ENCODE measurements at places on chromosomes 3 and 15. TPM values are rescaled to one million over a fixed set of nuclear protein-coding genes. Genes with fewer than 3 reads are reported as not detected.
A peak's percentile ranks its signal among the peaks of the same experiment; 100 is the strongest.

DNA sequence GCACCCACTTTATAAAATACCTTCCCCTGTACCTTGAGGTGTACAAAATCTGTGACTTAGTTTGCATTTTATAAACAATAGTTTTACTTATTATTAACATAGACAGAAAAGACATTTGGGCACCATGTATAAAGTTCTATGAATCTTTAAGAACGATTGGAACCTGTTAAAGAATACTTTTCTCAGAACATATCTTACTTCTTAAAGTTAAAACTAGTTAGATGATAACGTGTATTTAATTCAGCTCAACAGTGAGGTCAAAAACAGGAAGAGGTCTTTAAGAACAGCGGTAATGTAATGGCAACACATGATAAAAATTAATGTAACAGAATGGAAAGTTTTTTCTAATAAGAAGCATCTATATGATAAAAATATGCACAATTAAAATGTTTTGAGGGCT lies 25.0 kb downstream of the CPOX start:
- no peak for DNase-seq

GRCh38 chr3:56702490-56703315 lies 19.6 kb upstream of the TASOR start:
- DNase-seq: peak; percentile 68

DNA sequence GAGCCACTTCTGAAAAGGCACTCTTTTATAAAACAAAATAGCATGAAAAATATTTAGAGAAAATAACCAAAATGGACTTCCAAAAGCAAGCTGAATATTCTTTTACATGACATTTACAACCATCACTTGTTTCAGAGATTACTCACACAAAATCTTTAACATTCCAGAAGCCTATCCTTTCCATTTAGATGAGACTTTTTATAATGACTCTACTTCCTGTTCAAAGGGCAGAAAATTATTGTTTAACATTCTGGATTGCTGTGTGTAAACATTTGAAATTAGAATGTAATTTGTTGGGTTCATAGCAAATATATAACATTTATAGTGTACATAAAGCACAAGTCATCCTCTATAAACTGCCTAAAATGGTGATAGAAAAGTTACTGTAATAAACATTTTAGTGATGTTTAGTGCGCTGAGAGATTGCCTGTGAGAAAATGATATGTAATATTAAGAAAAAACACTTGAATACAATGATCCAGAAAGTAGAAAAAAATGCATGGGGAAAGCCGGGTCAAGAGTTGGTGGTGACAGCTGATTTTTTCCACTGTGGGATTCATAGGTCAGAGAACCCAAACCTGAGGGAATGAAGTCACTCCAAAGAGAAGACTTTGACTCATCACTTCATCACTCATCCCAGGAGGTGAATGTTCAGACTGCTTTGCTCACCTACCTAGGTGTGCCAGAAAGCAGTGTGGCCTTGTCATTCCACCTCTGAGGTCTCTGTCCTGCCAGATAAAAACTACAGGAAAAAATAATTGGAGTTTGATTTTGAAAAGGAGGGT lies 305.8 kb downstream of the ARPP21 start:
- DNase-seq: no peak

ADAMTSL3 gene
- total RNA-seq: 1.2 TPM

- no peak for DNase-seq
Observed at GRCh38 chr3:49630784-49631183, 43.4 kb upstream of the APEH start.

DNA sequence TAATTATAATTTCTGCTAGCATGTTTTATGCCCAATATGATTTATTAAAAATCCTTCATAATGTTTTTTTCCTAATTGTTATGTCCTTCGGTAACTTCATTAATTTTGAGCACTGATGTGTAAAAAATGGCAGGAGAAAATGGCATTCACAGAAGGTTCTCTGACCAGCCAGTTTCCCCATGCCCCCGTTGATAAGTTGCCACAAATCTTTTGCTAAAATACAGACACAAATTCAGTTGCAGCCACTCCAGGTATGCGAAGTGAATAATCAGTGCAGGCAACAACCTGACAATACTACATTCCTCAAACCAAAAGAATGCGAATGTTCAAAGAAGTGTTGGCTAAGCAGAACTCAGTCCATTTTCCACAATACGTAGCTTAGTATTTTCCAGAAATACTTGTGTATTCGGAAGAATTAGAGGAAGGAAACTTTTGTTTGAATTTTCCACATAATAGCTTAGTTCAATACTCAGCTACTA lies 32.7 kb downstream of the CHL1 start:
- no peak for DNase-seq

DNA sequence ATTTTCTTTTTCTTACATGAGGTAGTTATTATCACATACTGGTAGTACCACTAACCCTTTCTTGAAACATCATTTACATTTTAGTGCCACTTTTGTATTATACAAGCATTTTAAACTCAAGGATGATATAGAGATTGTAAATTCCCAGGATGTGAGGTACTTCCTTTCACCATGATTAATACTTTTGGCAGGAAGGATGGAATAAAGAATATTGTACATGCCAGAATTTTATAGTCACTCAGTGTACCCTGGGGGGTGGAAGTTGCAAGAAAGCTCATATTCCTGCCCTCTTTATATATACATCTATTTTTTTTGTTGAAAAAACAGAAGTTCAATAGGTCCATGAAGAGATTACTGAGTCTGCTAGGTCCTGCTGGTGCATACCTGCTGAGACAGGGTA lies 141.0 kb upstream of the PLSCR5 start:
- peak; percentile 27 for DNase-seq

Measured in glomerular endothelial cell (primary cell).